ENCODE measurements at places on chromosomes 7 and 10. TPM values are rescaled to one million over a fixed set of nuclear protein-coding genes. Genes with fewer than 3 reads are reported as not detected.

Gene ARMS2
- total RNA-seq, result not detected

Gene TUBB8
- total RNA-seq, result not detected

Gene CFTR
- not detected for total RNA-seq

Gene KCNIP2
- 2.0 TPM for total RNA-seq

Gene ANKRD30A
- not detected for total RNA-seq

Gene BTBD16
- 0.45 TPM for total RNA-seq

Gene SLC25A13
- total RNA-seq, result 39.2 TPM

Gene IGF2BP3
- 78.9 TPM for total RNA-seq

Gene PRRT4
- 0.38 TPM for total RNA-seq

Gene FAM25G
- total RNA-seq, result not detected

Gene CYP51A1
- 113 TPM for total RNA-seq

Gene CALCR
- 0.17 TPM for total RNA-seq

Gene PLAC9
- not detected for total RNA-seq

Gene UBTD1
- total RNA-seq, result 3.8 TPM

Gene MYO1G
- total RNA-seq, result not detected
